ENCODE measurements at places on chromosomes 6 and 20.

DNA sequence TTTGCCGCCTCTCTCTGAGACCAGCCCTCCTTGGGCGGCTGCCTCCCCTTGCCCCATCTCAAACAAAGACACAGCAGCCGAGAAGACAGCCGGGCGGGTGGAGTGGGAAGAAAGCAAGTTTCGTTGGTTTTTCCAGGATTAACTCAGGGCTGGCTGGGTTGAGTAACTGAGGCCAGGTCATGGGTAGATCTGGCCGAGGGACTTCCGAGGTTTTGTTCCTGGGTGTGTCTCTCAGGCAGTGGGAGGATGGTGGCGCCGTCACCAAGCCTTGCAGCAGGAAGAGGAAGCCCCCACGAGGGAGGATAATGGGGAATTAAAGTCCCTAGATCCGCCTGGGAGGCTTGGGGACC, 167.2 kb downstream of the TTLL2 start:
- DNase-seq, result no peak

- DNase-seq, result no peak
Observed at GRCh38 chr6:6749702-6750491, 161.4 kb downstream of the LY86 start.

- no peak for DNase-seq
Observed at GRCh38 chr6:125529061-125529460, 220.4 kb upstream of the HEY2 start.

DNA sequence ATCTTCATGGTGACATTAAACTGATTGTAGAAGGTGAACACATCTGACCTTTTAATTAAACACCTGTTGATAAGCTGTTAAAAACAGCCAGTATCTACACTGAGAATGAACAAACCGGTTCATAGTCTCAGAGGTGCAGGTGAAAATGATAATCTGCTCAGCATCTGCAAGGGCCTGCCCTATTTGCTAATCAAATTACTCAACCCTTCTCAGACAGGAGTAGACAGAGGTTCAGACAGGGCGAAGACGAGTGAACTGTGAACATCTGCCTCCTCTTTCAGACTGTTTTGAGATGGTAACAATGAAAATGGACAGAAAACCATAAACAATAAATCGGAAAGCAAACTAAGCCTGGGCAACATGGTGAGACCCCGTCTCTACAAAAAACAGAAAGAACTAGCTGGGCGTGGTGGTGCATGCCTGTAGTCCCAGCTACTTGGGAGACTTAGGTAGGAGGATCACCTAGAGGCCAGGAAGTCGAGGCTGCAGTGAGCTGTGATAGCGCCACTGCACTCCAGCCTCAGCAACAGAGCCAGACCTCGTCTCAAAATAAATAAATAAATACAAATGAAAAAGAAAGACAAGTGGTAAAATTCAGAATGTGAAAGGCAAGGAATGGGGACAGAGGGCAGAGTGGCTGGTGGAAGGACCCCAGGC, 55.9 kb downstream of the NINL start:
- DNase-seq, result no peak

- DNase-seq, result no peak
Observed at GRCh38 chr6:141878686-141879085, 254.0 kb upstream of the GJE1 start.

GRCh38 chr6:152734630-152735029, 16.0 kb upstream of the VIP start:
- DNase-seq, result no peak

DNA sequence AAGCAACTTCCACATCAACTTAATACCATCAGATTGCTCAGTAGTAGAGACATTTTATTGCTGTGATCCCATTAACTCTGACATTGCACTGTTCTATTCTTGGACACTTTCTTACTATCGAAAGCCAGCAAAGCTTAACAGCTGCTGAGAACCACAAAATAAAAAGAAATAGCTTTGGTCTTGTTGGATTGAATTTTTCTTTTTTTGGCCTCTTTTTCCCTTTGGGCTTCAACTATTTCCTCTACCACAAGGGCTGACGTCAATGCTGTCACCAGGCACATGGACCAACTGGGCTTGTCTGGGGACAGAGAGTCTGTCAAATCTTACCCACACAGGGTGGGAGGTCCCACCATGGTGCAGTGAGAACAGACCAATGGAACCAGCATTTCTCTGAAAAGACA, 63.4 kb upstream of the ENPP5 start:
- DNase-seq, result no peak

- DNase-seq, result no peak
Observed at GRCh38 chr6:36944650-36945049, 9.9 kb upstream of the PI16 start.

- no peak for DNase-seq
Observed at GRCh38 chr6:104940893-104941728, 15.8 kb upstream of the LIN28B start.

Data from activated CD8-positive, alpha-beta memory T cell treated with anti-CD3 and anti-CD28 coated beads for 1 hour (primary cell).